ENCODE measurements at places on chromosomes 2 and 18.
A peak's percentile ranks its signal among the peaks of the same experiment; 100 is the strongest.

DNA sequence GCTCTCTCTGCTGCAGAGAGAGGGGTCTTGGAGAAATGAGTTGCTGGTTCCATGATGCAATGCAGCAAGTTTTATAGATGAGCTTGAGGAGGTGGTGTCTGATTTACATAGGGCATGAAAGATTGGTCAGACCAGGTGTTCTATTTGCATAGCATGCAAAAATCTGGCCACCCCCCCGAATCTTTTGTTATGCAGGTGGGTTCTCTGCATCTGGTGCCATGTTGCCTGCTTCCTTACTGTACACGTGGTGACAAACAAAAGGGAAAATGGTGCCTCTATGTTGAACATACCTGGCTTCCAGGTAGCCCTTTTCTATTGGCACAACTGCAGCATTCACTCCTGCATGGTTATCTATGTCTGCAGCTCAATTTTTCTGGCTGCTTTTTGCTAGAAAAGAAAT, 169.4 kb downstream of the GALNT1 start:
- DNase-seq = no peak

- no peak for DNase-seq
Observed at GRCh38 chr2:18406219-18406618, 154.2 kb downstream of the RDH14 start.

DNA sequence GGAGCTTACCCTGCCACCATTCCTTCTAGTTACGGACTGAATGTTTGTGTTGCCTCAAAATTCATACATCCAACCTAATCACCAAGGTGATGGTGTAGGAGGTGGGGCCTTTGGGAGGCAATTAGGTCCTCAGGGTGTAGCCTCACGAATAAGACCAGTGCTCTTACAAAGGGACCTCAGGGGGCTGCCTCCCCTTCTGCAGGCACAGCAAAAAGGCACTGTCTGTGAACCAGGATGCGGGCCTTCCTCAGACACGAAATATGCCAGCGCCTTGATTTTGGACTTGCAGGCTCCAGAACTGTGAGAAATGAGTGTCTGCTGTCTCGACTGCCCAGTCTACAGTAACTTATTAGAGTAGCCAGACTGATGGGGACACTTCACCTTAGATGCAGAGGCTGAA, 150.4 kb upstream of the HDAC4 start:
- DNase-seq = no peak

DNA sequence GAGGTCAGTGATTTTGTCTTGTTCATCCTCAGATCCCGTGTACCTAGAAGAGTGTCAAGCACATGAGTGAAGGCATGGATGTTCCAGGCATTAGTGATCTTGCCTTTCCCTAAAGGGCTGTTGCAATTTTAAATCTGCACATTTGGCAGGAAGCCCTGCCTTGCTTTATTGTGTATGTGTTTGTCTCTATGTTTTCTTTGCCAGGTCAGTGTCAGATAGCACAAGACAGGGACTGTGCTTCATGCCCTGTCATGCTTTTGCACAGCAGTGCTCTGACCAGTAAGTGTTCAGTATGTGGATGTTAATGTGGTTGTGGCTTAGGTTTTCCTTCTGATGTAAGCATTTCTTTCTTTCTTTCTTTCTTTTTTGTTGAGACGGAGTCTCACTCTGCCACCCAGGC, 131.5 kb downstream of the RGPD3 start:
- DNase-seq = no peak

DNA sequence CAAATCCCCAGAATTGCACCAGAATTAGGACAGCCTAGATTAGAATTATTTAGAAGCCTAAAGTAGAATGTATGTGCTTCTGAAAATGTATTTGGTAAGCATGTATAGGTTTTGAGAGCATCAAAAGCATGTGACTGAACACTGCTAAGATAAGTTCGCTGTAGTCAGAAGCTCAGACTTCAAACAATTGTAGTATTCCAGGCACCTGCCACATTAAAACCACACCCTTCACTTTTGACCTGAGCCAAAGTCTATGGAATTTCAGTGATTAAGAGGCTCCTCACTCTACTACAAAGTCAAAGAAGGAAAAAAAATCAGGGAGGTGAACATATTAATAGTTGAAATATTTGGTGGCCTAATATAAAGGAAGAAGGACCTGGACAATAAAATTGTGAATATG, 8.2 kb downstream of the KCNJ3 start:
- no peak for DNase-seq

DNA sequence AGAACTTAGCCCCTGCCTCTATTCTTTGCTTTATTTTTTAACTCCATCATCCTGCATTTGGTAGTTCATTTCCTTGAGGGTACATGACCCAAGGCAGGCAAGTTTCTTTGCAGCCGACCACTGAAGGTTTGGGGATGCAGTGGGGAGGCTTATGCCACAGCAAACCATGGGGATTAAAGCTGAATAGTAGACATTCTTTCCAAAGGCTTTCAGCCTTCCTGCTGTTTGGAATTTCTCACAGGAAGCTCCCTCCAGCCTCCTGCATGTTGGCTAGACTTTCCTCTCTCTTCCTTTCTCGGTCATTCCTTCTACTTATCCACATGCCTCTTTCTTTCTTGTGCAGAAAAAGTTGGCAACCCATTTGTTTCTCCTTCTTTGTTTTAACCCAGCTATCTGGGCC, 77.3 kb downstream of the SOCS6 start:
- no peak for DNase-seq

- DNase-seq = no peak
Observed at GRCh38 chr2:195477996-195478382, 179.0 kb upstream of the SLC39A10 start.

- no peak for DNase-seq
Observed at GRCh38 chr2:135960656-135961551, 24.5 kb downstream of the DARS1 start.

DNA sequence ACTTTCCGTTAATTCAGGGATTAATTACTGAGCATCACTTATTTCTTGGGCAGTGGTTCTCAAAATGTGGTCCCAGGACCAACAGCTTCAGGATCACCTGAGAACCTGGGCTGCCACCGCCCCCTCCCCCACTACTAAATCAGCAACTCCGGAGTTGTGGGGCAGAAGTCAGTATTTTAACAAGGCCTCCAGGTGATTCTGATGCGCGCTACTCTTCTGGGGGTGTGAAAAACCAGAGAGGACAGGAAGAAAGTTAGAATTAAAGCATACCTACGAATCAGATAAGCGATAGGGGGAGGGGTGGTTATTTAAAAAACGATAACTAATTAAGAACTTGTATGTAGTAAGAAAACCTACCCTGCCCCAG, 319 bp downstream of the ZSCAN30 start:
- peak; percentile 18 for DNase-seq

GRCh38 chr2:106269591-106270291, 75.6 kb upstream of the UXS1 start:
- no peak for DNase-seq

DNA sequence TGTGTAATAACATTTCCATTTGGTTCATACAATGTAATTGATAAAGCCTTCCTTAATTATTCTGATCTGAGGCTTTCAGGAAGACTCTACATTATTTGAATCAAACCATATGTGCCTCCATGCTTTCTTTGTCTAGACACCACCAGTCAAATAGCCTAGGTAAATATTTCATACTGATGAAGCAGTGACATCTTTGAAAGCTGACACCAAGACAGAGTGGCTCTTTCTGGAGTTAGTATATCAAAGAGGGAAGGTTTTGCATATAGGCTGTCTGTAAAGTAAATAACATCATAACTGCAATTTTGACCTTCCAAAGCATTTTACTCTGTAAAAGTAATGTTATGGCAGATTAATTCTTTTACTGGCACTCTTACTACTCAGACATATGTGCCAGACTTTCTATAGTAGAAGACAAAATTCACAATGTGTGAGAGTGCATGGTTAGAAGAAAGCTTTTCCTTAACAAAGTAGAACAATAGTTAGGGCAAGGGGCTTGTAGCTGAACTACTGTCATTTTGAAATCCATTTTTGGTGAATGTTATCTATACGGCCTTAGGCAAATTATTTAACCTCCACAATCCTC, 177.3 kb downstream of the ERBB4 start:
- no peak for DNase-seq

- DNase-seq = no peak
Observed at GRCh38 chr2:37894601-37895000, 30.5 kb upstream of the RMDN2 start.

DNA sequence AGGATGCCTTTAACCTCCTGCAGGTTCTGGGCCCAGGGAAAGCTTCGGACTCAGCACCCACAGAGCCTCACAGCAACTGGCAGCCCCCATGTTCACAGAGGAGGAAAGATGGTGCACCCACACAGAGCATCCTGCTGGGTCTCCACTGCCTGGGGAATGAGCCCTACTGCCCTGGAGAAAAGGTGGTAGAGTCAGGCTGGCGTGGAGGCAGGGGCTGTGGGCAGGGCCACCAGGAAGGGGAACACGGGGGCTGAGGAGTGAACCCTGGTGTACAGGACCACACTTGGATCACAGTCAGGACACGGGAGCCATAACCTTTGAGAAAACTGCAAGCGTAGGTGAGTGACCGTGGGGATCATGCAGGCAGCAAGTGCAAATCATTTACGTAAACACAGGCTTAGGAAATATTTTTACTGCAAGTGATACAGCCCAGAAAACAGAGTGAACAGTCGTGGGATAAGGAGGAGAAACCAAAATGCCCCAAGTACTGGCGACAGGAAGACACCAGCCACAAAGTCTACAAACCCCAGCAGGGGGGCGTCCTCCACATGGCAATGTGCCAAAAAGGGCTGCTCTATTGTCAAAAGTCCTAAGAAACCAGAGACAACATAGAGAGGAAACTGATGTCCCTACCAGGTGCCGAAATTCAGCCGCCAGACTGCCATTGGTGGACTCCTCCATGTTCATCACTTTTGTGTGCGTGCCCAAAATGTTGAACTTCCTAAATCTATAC, 27.6 kb downstream of the STAT1 start:
- no peak for DNase-seq

DNA sequence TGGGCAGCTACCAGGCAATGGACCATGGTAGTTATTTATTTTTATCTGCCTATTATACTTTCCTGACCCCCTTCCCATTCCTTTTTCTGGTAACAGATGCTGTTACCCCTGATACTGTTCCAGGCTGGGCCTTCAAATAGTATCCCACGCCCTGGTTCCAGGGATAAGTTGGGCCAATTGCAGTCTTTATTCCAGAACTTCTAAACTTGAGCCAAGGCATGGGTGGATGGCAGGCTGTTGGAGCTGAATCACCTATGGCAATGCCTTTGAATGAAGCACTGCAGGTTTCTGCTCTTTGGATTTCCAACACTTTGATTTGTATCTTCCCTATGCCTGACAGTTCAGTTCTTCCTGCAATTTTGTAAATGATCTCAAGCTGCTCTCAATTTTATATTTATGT, 99.2 kb upstream of the LHCGR start:
- no peak for DNase-seq

DNA sequence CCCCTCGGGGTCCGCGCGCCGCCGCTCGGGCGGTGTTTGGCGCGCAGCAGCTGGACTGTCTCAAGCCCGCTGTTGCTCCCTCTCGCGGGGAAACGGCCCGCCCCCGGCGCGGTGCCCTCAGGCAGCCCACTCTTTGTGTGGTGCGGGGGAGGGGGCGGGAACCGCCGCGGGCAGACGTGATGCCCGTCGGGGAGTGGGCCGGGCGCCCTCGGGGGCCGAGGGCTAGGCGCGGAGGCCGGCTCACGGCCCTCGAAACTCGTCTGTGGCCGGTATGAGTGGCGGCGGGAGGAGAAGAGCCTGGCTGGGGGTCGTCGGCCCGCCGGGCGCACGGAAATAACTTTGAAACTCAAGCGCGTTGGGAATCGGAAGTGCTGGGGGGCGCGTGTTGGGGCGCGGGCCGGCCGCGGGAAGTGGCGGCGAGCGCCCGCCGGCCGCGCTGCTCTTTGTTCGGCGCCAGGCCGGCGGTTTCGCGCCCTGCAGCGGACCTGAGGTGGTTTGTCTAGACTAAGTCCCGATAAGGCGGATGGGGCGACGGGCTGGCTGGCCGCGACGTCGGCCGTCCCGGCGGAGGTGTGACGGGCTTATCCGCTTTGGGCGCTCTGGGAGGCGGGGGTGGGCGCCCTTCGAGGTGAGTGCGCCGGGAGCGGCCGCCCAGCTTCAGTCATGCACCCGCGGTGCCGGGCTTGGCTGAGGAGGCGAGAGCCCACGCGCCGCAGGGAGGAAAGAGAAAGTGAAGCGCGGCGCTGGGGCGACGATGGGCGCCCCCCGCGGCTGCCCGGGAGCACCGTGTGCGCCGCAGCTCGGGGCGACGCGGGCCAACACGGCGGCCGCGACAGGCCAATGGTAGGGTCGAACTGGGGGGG, 679 bp downstream of the PTMA start:
- DNase-seq = no peak

GRCh38 chr18:10040287-10041011, 126.6 kb downstream of the VAPA start:
- no peak for DNase-seq

GRCh38 chr2:74747411-74748080, 86.4 kb upstream of the HK2 start:
- DNase-seq = no peak

DNA sequence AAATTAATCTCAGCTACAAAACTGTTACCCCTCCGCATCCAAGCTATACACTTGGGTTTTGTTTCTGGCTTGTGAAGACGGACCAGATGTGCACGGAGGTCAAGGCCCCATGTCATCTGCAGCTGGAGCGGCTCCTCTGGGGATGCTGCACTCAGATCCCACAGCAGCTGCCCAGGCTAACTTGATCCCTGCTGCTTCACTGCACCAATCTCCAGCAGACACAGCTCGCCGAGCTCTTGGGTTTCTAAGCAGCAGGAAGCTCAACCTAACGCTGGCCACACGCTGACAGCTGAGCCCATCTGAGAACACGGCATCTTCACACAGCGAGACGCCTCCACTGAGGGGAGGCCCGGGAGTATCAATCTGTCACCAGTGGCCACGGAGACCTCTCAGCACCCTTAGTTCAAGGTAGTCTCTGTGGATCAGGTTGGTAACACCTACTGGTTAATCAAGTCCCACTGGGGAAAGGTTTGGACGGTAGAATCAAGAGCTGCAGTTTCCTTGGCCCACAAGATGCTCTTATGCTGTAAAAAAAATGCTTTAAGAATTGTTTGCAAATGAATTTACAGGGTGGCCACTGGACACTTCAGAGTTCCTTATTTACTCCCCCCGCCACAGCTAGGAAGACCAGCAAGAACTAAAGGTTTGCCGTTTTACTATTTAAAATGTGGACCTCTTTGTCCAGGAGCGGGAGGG, 67.5 kb downstream of the EMILIN2 start:
- no peak for DNase-seq

DNA sequence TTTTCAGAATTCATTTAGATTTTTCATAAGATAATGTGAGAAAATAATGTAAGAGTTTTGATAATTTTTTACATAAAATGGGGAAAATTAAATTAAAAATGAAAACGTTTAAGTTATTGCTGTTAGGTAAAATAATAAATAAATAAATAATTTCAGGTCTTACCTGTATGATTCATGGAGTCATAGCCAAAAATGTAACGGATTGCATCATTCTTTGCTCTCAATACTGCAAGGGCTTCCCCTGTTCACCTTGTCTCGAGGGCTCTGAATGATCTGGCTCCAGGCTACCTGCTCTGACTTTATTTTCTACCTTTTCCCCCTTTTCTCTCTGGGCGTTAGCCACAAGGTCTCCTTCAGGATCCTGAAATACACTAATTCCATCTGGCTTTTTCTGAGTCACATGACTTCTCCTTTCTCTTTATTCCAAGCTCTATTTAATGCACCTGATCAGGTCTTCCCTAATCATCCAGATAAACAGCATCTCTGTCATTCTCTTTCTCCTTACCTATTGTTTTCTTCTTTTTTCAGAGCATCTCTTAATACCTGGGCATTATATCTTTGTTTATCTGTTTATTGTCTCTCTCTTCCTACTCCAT, 30.0 kb upstream of the CFAP36 start:
- DNase-seq = no peak

Data from HAP-1 (cell line).